ENCODE measurements at places on chromosomes 12 and 14.

GRCh38 chr12:109650808-109651207 is 62.8 kb upstream of the FAM222A start:
- ATAC-seq: no peak

DNA sequence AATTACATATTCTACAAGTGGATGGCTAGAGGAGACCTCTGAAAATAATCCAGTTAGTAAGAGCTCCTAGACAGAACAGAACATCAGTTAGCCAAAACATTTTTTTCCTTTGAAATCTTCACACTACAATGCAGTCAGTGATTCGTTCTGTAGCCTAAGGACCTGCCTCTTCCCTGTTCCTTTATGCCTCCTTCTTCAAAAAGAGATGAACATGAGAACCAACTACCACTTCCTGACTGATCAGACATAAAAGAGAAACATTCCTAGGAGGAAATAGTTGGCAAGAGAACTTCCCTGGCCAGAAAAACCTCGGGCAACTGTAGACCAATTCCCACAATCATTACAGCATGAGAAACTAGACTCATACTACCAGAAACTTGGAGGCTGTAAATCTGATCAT is 29.4 kb downstream of the ITPR2 start:
- no peak for ATAC-seq

GRCh38 chr14:39102265-39102968 is 618 bp downstream of the SEC23A start:
- peak; percentile 25 for ATAC-seq

DNA sequence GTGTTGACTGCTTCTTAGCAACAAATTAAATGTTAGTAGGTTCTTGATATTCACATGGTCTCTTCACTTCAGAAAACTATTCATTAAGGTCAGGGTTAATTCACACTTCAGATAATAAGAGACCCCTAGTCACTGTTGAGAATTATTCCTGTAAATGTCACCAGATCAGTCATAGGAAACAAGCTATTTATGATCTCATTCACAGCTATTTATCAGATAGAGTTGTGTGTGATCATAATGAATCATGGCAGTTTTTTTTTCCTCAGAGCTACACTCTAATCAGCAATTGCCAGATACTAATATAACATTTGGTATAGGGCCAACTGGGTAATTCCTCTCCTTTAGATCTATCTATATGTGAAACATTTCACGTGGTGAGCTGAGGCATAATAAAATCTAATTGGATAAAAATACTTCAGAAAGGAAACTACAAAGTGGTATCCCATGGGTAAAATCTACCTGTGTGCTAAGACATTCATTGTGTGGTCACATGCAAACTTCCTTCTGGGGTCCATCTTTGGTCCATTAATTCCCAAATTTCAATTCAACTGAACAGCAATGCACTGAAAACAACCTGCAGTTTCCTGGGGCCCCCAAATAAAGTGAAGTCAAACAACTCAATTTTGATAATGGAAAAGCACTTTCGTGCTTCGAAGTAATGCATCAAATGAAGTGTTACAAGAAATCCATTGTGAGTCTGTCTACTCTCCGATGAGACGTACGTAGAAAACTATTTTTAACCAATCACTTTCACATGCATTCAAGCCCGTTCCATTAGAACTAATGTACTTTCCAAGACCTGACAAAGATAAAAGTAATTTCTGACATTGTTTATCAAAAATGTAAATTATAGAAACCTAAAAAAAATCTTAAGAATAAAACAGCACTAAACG is 197.0 kb downstream of the ACSS3 start:
- no peak for ATAC-seq

All from activated T-helper 17 cell treated with anti-CD3 and anti-CD28 coated beads, Interleukin-2, amount 50 U/mL, for 72 hours (primary cell).